ENCODE measurements at places on chromosomes 4 and X.
A peak's percentile ranks its signal among the peaks of the same experiment; 100 is the strongest.

GRCh38 chr4:88646528-88647280 lies 50.9 kb downstream of the NAP1L5 start:
- DNase-seq: no peak

DNA sequence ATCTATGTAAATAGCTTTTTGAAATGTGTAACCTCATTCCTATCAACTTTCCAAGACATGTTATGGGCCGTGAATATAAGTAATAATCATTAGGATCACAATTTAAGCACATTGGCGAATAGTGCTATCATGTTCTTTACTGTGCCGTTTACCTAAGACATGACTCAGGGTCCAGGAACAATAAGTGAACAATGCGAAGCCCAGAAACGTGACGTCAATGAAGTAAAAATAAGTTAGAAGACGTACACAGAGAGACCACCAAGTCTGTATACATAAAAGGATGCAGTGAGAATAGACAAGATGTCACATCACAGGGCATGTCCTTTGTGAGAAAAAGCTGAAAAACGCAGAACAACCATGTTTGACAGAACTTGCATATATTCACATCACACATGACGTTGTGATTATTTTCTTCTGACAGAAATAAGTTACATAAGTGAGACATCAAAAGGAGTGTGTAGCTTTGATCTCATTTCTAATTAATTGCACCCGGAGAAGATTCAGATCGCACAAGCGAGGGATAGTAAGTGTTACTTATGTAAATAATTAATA lies 49.4 kb upstream of the FAT1 start:
- no peak for DNase-seq

GRCh38 chr4:30182786-30183185 lies 537.4 kb upstream of the PCDH7 start:
- no peak for DNase-seq

GRCh38 chr4:19880206-19880605 lies 371.5 kb upstream of the SLIT2 start:
- no peak for DNase-seq

GRCh38 chr4:9679704-9680478 lies 101.5 kb upstream of the DRD5 start:
- DNase-seq: no peak

- DNase-seq: peak; percentile 23
Measured at GRCh38 chrX:101415180-101416145, 7.4 kb downstream of the HNRNPH2 start.

DNA sequence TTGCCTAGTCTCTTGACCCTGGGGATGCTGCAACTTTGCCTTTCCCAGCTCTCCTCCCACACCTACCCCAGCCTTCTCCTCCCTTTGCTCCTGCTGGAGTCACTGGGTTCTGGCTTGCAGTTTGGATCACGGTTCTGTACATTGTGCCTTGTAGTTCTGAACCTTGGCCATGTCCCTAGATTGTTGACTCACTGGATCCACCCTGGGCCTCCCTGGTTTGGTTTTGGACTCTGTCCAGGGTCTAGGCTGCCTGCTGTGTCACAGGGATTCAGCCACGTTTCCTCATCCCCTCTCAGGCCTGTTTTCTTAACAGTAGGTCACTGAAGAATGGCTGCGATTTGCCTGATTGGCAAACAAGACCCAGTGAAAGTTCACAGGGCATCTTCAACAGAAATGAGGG lies 11.5 kb upstream of the GABRE start:
- no peak for DNase-seq

DNA sequence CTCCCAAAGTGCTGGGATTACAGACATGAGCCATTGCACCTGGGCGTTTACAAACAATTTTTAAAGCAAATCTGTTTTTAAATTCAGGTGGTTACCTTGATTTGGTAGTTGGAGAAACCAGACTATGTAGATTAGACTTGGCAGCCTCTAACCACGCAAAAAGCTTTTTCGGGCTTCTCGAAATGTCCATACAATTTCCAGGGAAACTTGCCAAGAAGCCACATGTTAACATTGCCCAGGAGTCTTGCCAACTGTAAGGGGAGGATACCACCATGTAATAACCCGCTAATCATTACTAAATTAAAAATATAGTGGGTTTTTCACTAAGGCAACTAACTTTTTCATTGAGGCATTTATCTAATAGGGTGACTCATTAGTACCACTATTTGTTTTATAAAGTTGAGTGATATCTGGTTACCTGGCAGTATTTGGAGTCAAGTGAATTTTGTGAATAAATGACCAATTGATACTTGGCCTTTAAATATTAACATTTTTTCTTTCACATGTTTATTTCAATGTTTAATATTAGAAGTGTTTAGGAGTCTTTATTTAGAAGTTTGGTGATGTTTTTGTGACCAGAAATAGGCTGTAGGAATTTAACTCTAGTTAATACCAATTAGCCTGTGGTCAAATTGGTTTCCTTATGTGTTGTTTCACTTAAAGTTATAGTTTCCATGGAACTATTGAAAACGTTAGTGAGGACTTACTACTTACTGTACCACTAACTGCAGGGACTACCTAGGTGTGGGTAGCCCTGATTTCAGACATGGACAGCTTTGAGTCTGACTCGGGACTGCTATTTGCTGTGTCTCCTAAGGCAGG lies 61.3 kb downstream of the CLDN34 start:
- DNase-seq: no peak

GRCh38 chr4:150007512-150007911 lies 70.7 kb upstream of the DCLK2 start:
- no peak for DNase-seq

- no peak for DNase-seq
Measured at GRCh38 chr4:2587213-2587823, 50.9 kb downstream of the FAM193A start.

DNA sequence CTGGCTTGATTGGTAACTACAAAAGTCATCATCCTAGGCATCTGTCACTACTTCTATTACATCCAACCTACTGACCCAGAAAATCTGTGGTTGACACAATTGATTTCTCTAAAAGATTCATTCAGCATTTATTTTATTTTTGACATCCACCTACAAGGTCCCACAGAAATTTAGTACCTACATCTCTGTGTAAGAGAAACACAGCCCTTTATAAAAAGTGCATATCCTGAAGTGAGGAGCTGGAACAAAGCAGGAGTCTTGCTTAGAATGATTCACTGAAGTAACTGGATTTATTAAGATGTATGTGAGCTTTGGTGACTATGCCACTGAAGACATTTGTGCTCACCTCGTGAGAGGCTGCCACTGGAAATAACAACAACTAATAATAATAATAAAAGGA lies 391.0 kb downstream of the GPAT3 start:
- DNase-seq: no peak

- DNase-seq: peak; percentile 74
Measured at GRCh38 chrX:71652405-71652804, 14.9 kb upstream of the LOC101059915 start.

DNA sequence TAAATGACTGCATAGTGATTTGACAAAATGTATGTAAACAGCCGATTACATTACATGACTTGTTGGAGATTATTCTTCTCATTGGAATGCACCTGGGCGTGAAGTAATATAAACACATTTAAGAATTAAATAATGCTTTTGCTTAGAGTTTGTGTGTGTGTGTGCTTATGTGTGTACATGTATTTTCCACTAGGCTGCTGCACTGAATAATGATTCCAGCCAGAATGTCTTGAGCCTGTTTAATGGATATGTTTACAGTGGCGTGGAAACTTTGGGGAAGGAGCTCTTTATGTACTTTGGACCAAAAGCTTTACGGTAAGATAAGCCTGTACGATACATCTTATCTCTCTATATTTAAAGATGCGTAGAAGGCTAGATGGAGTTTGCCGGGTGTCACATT lies 12.6 kb downstream of the NEIL3 start:
- DNase-seq: no peak
